Activated CD8-positive, alpha-beta memory T cell treated with anti-CD3 and anti-CD28 coated beads for 48 hours (primary cell): ENCODE measurements at places on chromosomes 12 and 14.

GRCh38 chr12:105523164-105524057 lies 192.9 kb downstream of the C12orf75 start:
- no peak for DNase-seq

DNA sequence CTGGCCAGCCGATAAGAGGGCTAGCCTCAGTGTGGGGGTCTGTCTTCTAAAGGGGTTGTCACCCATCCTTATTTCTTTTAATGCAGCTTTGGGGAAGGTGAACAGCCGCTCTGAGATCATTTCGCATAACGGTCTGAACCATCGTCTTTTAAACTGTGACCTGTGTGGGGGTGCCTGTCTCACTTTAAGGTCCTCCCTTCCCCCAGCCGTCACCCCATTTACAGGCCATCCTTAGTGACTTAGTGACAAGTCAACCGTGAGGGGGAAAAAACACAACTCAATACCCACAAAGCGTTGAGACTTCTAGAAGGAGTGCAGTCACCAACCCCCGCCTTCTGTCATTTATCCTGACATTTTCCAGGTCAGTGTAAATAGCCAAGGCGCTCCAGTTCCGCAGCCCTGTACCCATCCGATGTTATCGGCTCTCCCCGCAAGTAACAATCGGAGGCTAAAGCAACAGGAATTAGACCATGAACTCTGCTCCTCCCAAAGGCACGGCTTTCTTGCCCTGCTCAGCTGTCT lies 505 bp upstream of the DENND5B start:
- no peak for DNase-seq

- no peak for DNase-seq
Measured at GRCh38 chr12:87117526-87117925, 861.3 kb upstream of the MGAT4C start.

GRCh38 chr12:92486443-92487137 lies 216.2 kb upstream of the PLEKHG7 start:
- no peak for DNase-seq

- no peak for DNase-seq
Measured at GRCh38 chr12:117527479-117527855, 166.0 kb upstream of the NOS1 start.

GRCh38 chr14:24315243-24315806 lies 4.0 kb downstream of the LTB4R start:
- DNase-seq = no peak
